ENCODE measurements at places on chromosomes 2 and 18.
A peak's percentile ranks its signal among the peaks of the same experiment; 100 is the strongest.

DNA sequence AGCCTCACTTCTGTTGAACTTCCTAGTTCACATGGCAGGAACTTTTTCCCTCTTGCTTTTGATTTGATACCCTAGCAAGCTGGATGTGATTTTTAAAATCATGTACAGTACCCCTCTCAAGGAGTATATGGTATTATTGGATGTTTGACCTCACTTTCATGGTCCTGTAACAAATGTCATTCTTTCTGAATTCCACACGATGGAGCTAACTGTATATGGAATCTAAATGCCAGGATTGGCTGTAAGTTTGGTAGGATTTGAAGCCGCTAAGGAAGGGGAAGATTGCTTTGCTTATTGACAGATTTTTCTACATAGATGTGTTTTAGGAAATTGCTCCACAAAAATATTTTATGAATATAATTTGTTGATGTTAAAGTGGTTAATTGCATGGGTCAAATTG lies 18.3 kb downstream of the MAIP1 start:
- peak; percentile 62 for DNase-seq

GRCh38 chr2:205932861-205933260 lies 153.1 kb downstream of the INO80D start:
- no peak for DNase-seq

- DNase-seq = no peak
These were observed 57.2 kb downstream of the SF3B1 start for GRCh38 chr2:197377670-197378069.

DNA sequence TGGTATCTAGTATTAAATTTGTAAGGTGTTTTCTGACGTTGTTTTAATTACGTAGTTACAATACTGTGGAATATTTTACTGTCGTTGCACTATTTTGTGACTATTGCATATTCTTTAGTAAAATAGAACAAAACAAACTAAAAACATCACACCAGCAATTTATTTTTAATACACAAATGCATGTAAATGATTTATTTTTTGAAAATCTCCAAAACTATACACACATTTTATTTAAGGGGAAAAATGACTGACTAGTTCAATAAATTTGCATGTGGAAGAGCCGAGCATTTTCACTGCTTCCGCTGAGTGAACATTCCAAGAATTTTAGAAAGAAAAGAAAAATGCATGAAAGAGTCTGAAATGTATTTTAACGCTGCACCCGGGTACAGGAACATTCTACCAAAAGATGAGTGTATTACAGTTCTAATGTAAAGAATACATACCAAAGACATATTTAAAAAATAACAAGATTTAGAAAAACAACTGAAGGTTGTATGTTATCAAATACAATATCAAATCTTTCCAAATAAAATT lies 257.7 kb downstream of the MEIS1 start:
- no peak for DNase-seq
